ENCODE measurements at places on chromosomes 11 and 22.

- peak overlapping the region; percentile 35 for H3K4me3 ChIP-seq
- H3K4me1 ChIP-seq: peaks cover 18% of the 10 kb centered on the region
- no peak for DNase-seq
- H3K27ac ChIP-seq: no peak overlapping the region
- no peaks in the 10 kb centered on the region for H3K27me3 ChIP-seq
These were observed 84.1 kb downstream of the PDE2A start for GRCh38 chr11:72589802-72590761.

- H3K4me3 ChIP-seq: no peak overlapping the region
- no peaks in the 10 kb centered on the region for H3K36me3 ChIP-seq
- no peak for DNase-seq
- no peaks in the 10 kb centered on the region for H3K27me3 ChIP-seq
These were observed 173.3 kb downstream of the CADM1 start for GRCh38 chr11:115330684-115331482.

GRCh38 chr11:3203221-3204043 is 15.2 kb downstream of the MRGPRG start:
- H3K4me1 ChIP-seq: peaks cover 12% of the 10 kb centered on the region
- DNase-seq: no peak
- no peaks in the 10 kb centered on the region for H3K36me3 ChIP-seq
- H3K27ac ChIP-seq: no peak overlapping the region
- no peaks in the 10 kb centered on the region for H3K27me3 ChIP-seq

GRCh38 chr11:91902312-91902711 is 322.3 kb upstream of the FAT3 start:
- DNase-seq: no peak
- H3K4me1 ChIP-seq: no peaks in the 10 kb centered on the region
- H3K27me3 ChIP-seq: no peaks in the 10 kb centered on the region
- H3K4me3 ChIP-seq: no peak overlapping the region

DNA sequence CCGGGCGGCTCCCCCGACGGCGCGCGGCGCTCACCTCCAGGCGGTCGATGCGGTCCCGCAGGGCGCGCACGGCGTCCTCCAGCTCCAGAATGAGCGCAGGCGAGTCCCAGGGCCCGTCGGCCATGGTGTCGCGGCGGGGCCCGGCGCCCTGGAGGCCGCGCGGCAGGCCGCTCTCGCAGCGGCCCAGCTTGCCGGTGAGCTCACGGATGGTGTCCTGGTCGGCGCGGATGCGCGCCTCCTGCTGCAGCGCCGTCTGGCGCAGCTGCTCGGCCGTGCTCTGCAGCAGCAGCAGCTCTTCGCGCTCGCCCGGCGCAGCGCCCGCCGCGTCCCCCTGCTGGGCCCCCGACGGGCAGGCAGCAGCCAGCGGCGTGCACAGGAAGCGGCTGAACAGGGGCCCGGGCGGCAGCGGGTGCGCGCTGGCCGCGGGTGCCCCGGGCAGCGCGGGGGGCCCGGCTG is 599 bp downstream of the NPTXR start:
- H3K27me3 ChIP-seq: no peaks in the 10 kb centered on the region
- no peaks in the 10 kb centered on the region for H3K36me3 ChIP-seq
- no peak for DNase-seq
- H3K4me1 ChIP-seq: peaks cover 26% of the 10 kb centered on the region

DNA sequence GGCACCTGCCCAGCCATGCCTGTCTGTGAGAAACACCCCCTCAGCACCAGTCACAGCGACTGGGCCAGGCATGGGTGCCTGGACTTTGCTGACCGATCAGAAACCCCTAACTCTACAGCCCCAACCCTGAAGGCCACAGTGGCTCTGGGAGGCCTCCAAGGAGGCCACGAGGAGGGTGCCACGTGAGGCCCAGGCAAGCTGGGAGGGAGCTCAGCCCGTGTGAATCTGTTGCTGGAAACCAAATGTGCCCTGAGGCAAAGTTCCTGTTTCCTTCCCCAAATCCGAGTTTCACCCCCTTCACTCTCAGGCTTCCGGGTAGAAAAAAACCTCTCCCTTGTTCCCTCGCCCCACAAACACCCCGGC is 1.3 kb downstream of the UNC93B1 start:
- H3K27me3 ChIP-seq: no peaks in the 10 kb centered on the region
- no peak for DNase-seq
- H3K27ac ChIP-seq: no peak overlapping the region
- no peaks in the 10 kb centered on the region for H3K36me3 ChIP-seq
- H3K4me3 ChIP-seq: peak overlapping the region; percentile 71

- no peak overlapping the region for H3K27ac ChIP-seq
- DNase-seq: no peak
- H3K4me1 ChIP-seq: no peaks in the 10 kb centered on the region
- no peaks in the 10 kb centered on the region for H3K27me3 ChIP-seq
These were observed 48.4 kb downstream of the GRAMD1B start for GRCh38 chr11:123478352-123478987.

GRCh38 chr11:121450401-121450800 is 1.7 kb upstream of the SORL1 start:
- no peak overlapping the region for H3K27ac ChIP-seq
- H3K27me3 ChIP-seq: no peaks in the 10 kb centered on the region
- H3K4me1 ChIP-seq: peaks cover 29% of the 10 kb centered on the region
- no peak for DNase-seq
- no peaks in the 10 kb centered on the region for H3K36me3 ChIP-seq
